ENCODE measurements at places on chromosomes 1 and 21.

DNA sequence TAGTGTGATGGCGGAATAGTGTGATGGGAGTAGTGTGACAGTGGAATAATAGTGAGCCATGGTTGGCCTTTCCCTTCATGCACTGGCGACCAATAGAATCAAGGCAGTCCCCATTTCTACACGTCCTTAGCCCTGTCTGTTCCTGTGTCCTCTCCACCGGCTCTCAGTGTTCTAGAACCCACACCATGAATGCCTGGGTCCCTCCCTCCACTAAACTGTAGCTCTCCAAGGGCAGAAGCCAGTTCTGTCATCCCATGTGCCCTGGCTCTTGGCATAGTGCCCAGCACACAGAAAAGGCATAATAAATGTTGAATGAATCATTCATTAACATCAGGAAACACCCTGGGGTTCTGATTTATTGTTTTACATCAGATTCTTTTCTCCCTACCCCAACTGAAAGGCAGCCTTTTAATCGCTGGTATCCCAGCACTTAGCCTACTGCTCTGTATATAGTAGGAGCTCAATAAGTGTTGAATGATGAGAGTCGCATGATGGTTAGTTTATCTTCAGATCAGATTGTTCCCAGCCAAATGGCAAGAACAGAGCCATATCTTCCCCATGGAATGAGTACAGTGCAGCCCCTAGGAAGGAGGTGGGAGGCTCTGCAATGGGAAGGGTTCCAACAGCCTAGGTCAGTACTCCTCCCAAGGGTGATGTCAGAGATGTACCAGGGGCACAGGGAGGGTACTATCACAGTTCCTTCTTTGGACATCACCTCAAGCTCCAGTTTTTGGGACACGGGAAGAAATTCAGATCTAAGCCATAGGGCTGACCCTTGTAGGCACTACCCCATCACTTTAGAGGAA is 325.7 kb downstream of the HHAT start:
- DNase-seq = peak; percentile 18

DNA sequence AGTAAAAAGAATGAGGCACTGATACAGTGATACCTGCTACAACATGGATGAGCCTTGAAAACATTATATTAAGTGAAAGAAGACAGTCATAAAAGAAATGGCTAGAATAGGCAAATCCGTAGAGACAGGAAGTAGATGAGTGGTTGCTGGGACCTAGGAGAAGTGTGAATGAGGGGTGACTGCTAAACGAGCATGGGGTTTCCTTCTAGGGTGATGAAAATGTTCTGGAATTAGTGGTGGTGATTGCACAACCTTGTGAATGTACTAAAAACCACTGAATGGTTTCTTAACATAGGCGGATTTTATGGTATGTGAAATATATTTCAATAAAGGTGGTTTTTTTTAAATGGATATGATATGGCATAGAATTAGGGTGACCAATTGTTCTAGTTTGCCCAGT is 12.6 kb upstream of the SERINC2 start:
- no peak for DNase-seq

- no peak for DNase-seq
Observed at GRCh38 chr1:94840808-94841207, 20.7 kb downstream of the SLC44A3 start.

DNA sequence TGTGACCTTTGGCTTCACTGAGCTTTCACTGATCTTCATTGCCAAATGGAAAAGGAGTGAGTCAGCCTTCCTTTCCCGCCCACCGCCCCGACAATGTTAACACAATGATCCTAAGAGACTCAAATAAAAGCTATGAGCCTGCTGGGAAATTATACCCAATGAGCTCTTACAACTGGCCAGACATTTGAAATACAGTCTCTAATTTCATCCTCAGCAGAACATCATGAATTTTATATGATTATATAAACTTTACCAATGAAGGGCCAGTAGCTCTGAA is 252.5 kb downstream of the SIPA1L2 start:
- peak; percentile 43 for DNase-seq

DNA sequence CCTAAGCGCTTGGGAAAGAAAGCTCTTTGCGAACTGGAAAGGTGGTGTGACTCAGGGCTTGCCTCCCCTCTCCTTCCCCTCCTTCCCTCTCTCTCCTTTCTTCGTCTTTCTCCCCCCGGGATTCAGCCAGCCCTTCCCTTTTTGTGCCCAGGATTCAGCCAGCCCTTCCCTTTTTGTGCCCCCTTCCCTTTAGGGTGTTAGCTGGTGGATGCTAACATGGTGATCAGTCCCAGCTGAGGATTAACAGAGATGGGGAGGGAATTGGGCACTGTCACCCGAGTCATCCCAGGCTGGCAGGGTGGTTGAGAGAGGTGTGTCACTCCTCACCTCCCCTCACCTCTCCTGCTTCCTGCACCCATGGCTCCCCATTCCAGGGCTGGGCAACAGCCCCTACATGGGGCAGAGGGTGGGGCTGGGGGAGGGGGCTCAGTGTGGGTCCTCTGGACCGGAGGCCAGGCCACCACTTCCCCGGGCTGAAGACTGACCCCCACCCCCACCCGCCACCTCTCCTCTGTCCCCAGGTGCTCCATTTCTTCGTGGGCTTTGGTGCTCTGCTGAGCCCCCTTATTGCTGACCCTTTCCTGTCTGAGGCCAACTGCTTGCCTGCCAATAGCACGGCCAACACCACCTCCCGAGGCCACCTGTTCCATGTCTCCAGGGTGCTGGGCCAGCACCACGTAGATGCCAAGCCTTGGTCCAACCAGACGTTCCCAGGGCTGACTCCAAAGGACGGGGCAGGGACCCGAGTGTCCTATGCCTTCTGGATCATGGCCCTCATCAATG is 51.5 kb downstream of the ELK4 start:
- no peak for DNase-seq

DNA sequence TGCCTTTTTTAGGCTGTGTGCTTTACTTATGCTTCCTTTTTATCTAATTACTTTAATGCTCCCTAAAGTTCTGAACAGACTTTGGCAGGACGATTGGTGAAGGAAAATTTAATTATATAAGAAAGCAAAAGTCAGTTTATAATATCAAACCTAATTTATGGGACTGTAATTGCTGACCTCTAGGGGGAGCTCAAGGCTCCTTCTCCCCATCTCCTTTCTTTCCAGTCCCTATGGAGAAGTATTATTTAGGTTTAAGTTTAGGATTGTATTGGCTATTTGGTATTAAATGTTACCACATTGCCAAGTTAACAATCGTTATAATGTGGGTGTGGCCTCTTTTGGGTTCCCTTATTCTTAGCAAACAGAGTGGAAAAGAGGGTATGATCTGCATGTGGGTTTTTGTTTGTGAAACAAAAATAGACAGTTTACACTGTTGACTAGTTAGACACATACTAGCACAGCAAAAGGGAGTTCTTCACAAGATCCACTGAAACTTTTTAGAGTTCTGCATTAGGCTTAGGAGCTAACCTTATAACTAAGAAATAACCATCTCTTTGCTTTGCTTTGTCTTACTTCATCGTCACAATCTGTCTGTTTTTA is 48.2 kb upstream of the TNFSF4 start:
- DNase-seq = peak; percentile 53

DNA sequence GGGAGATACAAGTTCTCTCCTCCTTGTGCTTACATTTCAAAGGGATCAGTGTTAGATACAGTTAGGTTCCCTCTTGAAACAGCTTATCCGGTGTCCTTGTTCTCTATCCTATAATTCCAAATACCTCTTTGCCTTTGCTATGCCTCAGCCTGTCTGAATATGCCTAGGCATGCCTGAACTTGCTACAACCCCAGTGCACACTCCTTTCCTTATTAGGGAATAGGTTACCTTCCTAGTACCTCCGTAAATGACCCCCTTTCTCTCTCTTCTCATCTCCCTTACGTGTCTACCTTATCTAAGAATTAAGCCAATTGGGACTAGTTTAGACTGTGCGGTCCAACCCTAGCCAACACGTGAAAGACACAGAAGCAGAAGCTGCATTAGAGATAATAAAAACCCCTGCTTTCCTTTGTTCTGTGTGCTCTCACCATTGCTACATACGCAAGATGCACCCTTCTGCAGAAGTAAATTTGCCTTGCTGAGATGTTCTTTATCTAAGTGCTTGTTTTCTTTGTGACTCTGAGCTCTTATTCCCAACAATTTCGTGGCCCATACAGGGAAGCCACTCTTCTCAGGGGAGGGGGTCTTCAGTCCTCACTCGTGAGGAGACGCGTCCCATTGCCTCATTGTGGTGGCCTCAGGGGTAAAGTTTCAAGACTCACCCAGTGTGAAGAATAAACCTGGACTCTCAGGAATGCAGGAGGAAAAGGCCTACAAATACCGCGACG is 802.1 kb downstream of the PLA2G4A start:
- DNase-seq = no peak

DNA sequence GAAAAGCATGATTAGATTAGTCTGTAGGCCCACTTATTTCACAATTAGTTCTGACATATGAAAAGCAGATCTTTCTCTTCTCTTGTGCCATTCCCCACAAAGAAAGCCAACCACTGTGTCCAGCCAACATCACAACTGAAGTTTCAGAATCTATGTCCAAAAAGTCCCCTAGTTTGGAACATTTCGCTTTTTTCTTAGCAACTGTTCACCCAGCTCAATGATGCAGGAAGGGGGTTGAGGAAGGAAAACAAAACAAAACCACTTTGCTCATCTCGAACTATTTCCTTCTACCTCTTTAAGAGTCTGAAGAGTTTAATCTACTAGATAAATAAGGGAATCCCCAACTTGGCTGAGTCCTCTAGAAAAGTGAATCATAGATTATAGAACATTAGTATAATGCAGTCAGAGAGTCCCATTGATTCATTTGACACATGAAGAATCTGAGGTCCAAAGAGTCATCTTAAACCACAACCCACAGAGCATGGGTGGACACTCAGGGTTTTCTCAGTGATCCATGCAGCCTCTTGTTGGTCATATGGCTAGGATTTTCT is 159.3 kb upstream of the SGIP1 start:
- DNase-seq = peak; percentile 75

- DNase-seq = no peak
Observed at GRCh38 chr1:234322979-234323378, 50.3 kb upstream of the COA6 start.

DNA sequence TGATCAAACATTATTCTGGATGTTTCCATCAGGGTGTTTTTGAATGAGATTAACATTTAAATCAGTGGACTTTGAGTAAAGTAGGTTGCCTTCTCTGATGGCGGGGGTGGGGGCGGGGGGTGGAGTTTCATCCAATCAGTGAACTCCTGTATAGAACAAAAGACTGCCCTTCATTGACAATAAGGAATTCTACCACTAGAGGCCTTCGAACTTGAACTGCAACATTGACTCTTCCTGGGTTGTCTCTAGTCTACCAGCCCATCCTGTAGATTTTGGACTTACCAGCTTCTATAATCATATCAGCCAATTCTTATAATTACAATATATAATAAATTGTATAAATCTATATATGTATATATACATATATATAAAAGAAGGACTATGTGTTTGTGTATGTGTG is 520.4 kb upstream of the CXADR start:
- no peak for DNase-seq

GRCh38 chr1:185492089-185492825 is 175.2 kb upstream of the IVNS1ABP start:
- DNase-seq = no peak

GRCh38 chr1:234750922-234751627 is 141.1 kb upstream of the IRF2BP2 start:
- no peak for DNase-seq

GRCh38 chr1:162285149-162285561 is 91.5 kb downstream of the SPATA46 start:
- no peak for DNase-seq

DNA sequence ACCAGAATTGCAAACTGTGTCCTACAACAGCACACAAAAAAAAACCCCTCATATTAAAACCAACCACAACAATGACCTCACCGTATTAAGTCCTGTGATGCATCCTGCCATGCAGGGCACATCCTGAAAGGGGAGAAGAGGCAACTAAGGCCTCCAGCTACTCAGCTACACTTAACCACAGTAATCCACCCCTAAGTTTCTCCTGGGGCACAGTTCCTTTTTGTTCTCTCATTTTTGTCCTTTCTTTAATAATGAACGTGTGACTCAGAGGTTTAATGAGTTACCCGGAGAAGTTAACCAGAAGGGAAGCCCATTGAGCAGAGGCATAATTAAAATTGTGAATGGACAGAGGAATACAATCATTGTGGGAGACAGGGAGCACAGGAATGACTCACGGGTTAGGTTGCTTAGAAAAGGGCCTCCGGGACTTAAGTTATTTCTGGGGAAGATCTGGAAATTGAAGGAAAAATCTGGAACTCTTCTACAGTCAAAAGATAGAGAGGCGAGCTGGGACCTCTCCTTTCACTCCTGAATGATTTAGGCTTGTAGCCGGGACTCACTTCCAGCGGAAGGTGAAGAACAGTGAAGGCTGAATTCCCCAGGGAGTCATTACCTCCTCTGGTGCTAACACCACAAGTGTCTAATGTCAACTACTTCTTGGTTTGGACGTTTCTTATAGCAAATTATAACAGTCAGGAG is 36.9 kb upstream of the HIVEP3 start:
- peak; percentile 86 for DNase-seq

- DNase-seq = peak; percentile 41
Observed at GRCh38 chr1:91798241-91798648, 87.7 kb downstream of the TGFBR3 start.

DNA sequence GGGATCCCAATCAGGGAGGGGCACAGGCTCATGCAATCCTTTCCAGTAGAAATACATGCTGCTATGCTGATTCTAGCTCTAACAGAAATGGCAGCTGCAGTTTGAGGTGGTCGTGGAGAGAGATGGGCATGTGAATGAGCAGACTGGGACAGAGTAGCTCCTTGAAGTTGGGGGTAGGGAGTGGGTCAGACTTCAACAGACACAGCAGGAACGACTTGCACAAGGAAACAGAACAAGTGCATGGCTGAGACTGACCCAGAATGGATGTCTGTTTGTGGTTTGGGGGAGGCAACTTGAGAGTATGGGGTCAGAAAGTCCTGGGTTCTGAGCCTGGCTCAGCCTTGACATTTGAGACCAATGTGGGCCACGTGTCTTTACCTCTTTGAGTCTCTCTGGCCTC is 25.1 kb upstream of the TRABD2B start:
- DNase-seq = no peak

GRCh38 chr1:53909946-53910345 is 16.0 kb downstream of the DIO1 start:
- peak; percentile 19 for DNase-seq

- no peak for DNase-seq
Observed at GRCh38 chr1:93576346-93576745, 105.3 kb downstream of the BCAR3 start.

DNA sequence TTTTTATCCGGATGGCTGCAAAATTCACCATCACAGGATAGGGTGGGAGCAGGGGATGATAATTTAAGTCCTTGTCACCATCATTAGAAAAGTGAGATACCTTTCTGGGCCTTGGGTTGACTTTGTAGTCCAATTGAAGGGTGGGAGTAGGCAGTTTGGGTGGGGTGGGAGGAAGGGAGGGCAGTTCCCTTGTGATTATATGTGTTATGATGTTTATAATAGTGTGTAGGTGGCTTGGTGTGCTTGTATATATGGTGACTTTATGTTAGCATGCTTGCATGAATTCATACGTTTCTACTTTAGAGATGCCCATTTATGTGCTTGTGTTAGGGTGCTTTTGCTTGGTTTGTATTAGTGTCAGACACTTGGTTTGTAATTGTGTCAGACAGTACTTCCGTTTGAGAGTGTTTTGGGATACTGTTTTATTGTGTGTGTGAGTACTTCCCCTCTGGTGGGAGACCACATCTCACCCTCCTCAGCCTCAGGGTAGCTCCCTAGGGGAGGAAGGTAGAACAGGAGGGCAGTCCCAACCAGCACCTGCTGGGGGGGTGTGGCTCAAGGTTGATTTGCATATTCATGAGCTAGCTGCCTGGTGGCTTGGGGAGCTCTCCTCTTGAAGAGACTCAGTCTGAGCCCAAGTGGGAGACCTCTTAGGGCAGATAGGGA is 6.3 kb upstream of the POU3F1 start:
- no peak for DNase-seq

GRCh38 chr1:101108111-101108500 is 82.5 kb upstream of the DPH5 start:
- no peak for DNase-seq

Data from mesenchymal stem cell (in vitro differentiated cells and primary cell).